ENCODE measurements at places on chromosomes 3 and 15.

DNA sequence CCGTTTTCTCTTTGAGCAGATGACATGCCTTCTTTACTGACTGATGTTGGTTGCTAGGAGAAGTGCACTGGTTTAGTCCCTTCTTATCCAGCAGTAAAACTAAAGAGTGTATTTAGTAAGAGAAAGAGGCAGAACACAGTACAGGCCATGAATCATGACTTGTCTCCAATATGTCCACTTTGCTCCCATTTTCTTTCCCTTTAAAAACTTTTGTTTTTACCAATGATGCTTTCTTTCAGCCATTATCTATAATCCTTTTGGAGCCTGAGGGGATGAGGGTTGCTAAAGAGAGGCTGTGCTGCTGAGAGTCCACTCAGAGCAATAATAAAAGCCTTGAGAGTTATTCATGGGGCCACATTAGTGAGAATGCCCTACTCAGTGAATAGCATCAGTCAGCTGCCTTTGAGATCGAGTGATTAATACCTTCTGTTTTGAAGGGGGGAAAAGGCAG, 12.2 kb downstream of the ROBO2 start:
- no peak for DNase-seq

- DNase-seq, result no peak
Measured at GRCh38 chr3:34174740-34175139, 376.3 kb downstream of the PDCD6IP start.

DNA sequence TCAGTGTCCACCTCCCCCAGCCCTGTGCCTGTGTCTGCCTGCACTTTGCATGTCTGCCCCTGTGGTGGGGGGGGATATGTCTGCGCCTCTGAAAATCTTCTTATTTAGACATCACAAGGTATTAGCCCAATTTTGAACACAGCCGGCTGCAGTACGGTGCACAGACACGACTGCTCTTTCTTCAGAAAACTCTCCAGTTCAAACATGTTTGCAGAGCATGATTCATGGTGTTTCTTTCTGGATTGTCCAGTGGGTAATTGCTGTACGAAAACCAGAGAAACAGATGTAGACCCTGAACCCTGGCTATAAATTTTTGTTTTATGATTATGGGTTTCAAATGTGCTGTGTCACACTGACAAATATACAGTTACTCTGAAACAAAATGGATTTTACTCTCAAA, 3.4 kb upstream of the RARB start:
- DNase-seq, result no peak

DNA sequence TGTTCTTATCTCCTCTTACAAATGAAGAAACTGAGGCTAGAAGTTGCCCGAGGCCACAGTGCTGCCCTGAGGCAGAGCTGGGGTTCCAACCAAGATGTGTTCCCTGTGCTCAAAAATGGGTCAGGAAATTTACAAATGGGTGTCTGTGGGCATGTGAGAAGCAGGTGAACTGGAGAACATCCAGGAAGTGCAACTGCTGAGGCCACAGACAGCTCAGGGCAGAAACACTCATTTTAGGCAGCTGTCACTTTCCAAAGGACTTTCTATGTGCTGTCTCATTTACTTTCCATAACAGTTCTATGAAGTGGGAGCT, 47.2 kb upstream of the ATP2B2 start:
- DNase-seq, result no peak

DNA sequence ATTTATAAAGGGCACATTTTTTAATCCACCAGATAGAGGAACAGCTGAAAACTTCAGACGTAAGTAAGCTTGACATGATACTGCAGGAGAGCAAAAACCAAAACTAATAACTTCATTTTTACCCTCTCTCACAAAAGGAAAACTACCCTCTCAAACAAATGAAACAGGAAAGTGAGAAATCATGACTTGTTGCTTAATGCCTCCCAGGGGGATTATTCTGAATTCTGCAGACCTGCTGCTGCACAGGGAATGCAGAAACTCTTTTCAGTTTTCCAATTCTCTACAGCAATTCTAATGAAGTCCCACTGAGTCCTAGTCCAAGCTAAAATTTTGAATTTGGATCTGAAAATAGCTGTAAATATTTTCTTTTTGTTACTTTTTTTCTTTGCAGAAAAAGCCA, 637.1 kb upstream of the CCDC54 start:
- DNase-seq, result no peak

- no peak for DNase-seq
Measured at GRCh38 chr15:60773901-60774300, 295.0 kb upstream of the ICE2 start.

- no peak for DNase-seq
Measured at GRCh38 chr3:49609314-49609713, 55.0 kb downstream of the BSN start.

Measured in colonic mucosa (tissue), 4 donors.